ENCODE measurements at places on chromosomes 4 and X.

GRCh38 chr4:49032440-49033161, 46.5 kb downstream of the CWH43 start:
- no peak for DNase-seq

DNA sequence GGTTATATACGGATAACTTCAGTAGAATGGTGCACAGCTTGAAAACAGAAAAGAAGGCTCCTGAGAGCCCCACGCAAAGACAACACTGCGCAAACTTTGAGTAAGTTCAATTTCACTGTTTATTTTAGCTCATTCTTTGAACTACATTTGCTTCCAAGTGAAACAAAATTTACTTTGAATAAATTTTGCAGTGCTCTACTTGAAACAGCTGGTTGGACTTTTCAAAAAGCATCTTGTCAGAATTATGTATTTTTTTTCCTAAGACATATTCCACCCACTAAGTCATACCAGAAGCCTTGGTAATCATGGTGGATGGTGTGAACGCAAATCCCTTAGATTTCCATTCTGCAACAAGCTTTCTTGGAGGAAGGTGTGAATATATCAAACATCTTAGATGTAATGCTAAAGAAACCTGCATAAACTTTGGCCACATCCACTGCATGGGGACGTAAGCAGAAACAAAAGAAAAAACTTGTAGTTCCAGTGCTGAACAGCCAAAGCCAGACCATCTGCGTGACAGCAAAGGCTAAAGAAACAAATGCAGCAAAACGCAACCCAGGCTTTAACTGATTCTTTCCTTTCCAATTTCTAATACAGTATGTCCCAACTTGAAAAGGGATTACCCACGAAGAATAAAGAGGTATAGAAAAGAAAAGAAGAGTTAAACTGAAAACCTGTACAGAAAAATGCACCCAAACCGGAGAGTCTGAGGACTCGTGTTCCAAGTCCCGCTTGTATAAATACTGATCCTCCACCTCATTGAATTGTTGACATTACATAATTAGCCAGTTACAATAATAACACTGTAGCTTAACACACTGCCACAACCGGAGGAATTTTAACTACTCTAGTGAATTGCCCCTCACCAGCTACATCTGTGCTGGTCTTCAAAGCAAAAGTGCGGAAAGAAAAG, 90.9 kb downstream of the SH3RF1 start:
- DNase-seq = peak; percentile 54

DNA sequence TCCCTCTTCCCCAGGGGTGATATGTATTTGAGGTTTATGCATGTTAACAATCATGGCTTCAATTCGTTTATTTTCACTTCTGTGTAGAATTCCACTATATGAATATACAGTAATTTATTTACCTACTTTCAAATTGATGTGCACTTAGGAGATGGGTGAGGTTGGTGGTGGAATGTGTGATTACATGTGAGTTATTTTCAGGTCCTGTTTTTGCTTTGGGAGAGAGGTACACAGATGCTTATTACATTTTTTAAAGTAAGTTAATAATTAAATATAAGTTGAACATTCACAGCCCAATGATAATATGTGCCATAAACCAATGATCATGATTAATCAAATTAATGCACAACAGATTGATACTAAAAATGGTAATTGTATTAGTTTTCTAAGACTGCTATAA, 79.5 kb downstream of the SPRY1 start:
- DNase-seq = no peak

- DNase-seq = no peak
Measured at GRCh38 chr4:8254076-8254475, 15.5 kb upstream of the HTRA3 start.

DNA sequence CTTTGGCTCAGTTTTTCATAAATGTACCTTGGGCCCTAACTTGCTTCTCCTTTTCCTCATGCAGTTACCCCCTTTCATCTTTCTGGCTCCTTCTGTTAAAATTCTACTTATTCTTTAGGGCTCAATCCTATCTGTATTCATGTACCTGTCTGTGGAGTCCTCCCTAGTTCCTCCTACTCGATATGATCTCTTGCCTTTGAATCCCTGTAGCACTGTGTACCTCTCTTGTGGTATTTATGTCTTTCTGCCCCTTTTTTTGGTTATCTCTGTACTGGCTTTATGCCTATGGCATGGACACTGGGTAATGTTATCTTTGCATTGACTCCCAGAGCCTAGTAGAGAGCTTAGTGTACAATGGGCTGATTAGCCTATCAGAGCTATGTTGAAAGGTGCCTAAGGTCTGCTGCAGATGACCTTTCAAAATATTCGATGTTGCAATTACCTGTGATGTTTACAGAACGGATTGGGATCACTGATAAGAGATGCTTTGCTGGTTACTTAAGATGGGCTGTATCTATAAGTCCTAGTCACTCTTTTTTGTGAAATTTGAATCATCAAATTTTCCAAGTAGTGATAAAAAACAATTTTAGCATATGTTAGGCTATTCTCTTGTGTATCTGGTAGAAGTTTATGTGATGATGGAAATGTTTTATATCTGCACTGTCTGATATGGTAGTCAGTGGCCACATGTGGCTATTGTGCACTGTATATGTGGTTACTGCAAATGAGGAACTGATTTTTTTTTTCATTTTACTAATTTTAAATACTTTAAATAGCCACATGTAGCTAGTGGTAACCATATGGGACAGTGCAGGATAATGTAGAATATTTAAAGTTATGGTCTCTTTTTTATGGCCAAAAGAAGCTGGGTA, 33.5 kb downstream of the TMEM164 start:
- DNase-seq = no peak

DNA sequence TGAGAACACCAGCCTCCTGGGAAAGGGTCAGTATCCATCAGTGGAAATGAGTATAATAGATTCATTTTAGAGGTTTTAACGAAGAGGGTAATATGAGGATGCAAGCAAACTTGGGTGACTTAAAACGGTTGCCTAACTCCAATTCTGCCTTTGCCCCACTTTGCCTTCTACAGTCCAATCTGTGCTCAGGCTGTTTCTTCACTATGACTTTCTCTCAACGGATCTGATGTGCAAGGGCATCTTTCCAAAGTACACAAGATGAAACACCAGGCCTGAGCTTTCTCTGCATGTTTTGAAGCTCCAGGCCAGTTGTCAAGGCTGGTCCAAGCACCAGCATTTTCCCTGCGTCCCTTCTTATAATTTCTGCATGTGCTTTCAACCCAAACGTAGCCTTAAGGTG, 68.0 kb upstream of the TMEM164 start:
- DNase-seq = no peak

DNA sequence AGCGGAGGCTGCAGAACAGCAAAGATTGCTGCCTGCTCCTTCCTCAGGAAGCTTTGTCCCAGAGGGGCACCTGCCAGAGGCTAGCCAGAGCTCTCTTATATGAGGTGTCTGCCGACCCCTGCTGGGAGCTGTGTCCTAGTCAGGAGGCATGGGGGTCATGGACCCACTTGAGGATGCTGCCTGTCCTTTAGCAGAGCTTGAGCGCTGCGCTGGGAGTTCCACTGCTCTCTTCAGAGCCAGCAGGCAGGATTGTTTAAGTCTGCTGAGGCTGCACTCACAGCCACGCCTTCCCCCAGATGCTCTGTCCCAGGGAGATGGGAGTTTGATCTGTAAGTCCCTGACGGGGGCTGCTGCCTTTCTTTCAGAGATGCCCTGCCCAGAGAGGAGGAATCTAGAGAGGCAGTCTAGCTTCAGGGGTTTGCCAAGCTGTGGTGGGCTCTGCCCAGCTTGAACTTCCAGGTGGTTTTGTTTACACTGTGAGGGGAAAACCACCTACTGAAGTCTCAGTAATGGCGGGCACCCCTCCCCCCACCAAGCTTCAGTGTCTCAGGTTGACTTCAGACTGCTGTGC, 10.9 kb downstream of the DCK start:
- DNase-seq = no peak

- no peak for DNase-seq
Measured at GRCh38 chr4:137635108-137635507, 102.8 kb upstream of the PCDH18 start.

DNA sequence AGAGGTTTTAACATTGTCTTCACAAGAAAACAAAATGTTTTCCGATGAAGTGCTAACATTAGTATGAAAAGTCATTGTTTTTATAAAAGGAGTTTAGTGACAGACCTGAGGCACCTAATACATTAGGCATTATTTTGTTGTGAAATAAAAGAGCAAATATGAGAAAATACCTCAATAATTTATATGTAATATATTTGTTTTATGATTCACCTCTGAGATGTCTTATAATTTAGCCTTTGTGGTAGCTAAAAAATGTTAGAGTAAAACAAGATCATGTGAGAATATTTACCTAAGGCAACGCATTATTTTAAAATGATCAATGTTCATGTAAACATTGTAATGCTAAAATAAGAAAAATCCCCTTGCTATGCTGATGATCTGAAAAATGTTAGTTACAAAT, 100.9 kb upstream of the WDFY3 start:
- no peak for DNase-seq

DNA sequence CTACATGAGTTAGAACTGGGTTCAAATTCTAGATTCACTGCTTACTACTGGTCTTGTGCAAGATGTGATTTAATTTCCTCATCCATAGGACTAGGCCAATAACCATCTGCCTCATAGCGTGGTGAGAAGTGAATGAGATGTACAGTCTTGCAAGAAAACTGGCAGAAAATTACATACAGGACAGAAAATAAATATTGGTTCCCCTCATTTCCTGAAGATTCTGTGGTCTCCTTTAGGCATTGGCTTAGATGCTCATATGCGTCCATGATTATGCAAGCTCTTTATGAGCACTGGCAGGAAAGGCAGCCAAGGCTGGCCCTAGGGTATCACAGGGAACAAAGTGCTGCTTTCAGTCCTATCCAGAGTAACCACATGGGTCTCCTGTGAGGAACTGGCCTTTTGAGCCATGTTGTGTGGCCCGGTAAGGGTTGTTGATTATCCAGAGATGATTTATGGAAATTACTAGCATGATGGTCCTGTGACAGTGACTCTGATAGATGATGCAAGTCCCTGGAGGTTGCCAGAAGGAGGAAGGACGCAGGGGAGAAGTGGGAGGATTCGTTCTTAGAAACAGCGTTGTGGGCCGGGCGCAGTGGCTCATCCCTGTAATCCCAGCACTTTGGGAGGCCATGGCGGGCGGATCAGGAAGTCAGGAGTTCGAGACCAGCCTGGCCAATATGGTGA, 9.9 kb upstream of the MOB1B start:
- DNase-seq = no peak

DNA sequence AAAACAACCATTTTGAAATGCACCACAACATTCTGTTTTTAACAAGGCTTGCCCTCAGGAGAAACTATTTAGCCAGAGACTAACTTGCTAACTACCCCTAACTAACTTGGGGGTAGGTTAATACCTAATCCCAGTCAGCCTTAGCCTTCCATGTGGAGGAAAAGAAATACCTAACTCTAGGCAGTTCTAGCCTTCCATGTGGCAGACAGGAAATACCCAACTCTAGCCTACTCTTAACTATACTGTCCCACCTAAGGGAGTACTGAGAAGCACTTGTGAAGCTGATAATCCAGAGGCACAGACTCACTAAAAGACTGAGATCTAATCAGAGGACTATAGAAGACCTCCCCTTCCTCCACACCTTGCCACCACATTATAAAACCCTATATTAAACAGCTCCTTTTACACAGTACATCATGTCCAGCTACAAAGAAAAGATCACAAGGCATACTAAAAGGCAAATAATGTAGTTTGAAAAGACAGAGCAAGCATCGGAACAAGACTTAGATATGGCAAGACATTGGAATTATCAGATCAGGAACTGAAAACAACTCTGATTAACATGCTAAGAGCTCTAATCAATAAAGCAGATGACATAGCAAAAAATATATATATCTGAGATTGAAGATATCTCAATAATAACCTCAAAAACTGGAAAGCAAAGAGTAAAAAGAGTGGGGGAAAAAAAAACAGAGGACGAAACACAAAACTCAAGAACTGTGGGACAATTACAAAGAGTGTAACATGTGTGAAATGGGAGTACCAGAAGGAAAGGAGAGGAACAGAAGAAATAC, 52.2 kb downstream of the FRYL start:
- no peak for DNase-seq

- DNase-seq = peak; percentile 75
Measured at GRCh38 chr4:20253735-20254409, 2.2 kb downstream of the SLIT2 start.

DNA sequence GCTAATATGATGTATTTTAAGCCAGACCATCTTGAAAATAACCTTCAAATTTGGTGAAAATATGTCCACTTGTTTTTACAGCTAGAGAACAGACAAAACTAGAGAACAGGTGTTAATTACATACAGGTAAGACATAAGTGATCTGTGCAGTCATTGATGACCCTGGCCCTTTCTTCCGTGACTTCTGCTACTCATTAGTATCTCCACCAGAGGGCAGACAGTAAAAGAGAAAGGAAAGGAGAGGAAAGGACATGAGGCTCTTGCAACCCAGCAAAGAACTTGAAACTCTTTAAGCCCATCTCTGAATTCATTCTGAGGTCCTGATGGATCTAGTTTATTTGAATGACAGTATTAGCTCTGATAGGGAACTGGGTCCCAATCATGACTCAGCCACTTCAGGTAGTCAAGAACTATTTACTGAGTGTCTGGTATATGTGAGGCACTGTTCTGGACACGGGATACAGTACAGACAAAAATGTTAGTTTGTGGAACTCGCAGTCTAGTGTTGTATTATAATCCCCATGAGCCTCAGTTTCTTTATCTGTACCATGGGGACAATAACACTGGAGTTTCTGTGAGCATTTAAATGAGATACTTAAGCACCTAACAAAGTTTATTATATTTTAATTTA, 121.0 kb upstream of the TEX13D start:
- DNase-seq = peak; percentile 25

DNA sequence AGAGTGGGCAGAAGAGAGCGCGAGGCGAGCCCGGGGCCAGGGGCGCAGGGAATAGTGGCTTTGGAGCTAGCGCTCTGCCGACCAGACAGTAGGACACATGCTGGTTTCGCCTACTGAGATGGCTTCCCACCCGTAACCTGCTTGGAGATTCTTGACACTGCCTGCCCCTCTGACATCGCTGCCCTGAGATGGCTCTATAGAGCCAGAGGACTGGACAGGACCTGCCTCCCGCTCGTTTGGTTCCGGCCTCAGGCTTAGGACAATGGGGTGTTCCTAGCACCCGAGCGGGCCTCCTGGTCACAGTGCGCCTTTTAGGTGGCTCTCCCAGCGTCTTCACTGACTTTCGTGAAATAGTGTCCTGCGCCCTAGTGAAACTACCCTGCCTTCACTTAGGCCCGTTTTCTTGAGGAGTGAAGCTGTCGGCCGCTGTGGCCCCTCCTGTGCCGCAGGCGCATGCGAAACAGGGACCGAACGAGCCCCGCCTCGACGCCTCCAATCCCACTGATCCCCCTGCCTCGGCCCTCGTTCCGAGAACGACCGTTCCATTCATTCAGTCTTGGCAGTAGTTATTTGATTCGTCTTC, 608 bp downstream of the TAF1 start:
- peak; percentile 41 for DNase-seq
